Uterus (tissue), 4 donors: ENCODE measurements at places on chromosomes 6 and 20. TPM values are rescaled to one million over a fixed set of nuclear protein-coding genes. Genes with fewer than 3 reads are reported as not detected.

The POM121L2 gene
- total RNA-seq = not detected

The DYNLT2 gene
- total RNA-seq = 2.7 TPM

The CST11 gene
- not detected for total RNA-seq

The PREP gene
- total RNA-seq = 9.7 TPM

The METTL24 gene
- not detected for total RNA-seq

The LY6G5C gene
- 4.4 TPM for total RNA-seq

The SIGLEC1 gene
- 4.2 TPM for total RNA-seq

The PPP1R3G gene
- total RNA-seq = 0.26 TPM

The LY6G6C gene
- not detected for total RNA-seq

The COL21A1 gene
- total RNA-seq = 9.0 TPM

The HLA-F gene
- 133 TPM for total RNA-seq

The NFATC2 gene
- 36.4 TPM for total RNA-seq

The CNBD2 gene
- 4.8 TPM for total RNA-seq

The TRERF1 gene
- total RNA-seq = 16.3 TPM

The NT5DC1 gene
- total RNA-seq = 2.6 TPM

The CTAGE9 gene
- not detected for total RNA-seq

The CALHM6 gene
- 3.9 TPM for total RNA-seq

The BPIFB2 gene
- total RNA-seq = not detected

The SNAI1 gene
- 7.9 TPM for total RNA-seq
